NCI-H526 (cell line): ENCODE measurements at places on chromosomes 2 and 18.

- DNase-seq = no peak
Measured at GRCh38 chr2:173010233-173010632, 65.4 kb upstream of the MAP3K20 start.

DNA sequence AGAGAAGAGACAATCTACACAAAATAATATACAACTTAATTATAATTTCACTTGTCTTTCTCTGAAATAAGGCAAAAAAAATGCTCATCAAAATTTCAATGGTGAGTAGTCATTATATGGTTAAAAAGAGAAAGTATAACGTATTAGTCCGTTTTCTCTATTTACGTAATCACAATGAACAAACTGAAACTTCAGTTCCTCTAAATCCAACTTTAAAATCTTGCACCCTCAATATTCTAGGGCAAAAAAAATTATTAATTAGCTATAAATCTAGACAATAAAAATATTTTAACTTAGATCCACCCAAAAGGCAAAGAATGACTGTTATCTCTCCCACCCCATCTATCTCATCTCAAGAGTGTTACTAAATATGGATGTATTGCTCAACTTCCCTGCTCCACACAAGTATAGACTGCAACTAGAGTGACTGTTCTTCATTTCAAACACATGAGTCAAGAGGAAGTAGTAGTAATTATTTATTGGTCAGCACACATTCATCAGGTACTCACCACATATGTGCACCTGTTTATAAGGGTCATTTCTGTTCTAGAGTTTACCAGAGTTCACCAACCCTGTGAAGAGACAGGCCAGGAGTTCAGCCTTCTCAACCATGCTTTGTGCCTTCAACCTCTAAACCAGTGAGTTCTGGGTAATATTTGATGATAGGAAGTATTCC is 36.4 kb downstream of the STK39 start:
- DNase-seq = no peak

- DNase-seq = no peak
Measured at GRCh38 chr2:176781570-176782217, 430.9 kb upstream of the HNRNPA3 start.

DNA sequence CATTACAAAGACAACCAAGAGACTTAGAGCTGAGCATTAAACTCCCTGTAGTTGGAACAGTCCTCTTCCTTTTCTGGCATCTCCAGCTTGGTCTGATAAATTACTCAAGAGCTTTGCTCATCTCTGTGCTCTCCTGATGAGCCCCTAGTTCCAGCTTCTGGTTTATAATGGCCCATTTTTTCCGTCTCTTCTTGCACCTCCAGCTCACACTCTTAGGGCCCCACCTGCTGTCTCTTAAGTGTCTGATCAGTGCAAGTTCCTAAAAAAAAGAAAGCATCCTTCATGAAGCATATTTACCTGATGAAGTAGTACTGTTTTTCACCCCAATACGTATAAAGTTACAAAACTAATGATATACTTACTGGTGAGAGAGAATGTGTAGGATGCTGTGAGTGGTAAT is 822.9 kb downstream of the RNF144A start:
- no peak for DNase-seq

GRCh38 chr18:76875390-76876325 is 53.3 kb downstream of the ZNF236 start:
- DNase-seq = peak; percentile 77

DNA sequence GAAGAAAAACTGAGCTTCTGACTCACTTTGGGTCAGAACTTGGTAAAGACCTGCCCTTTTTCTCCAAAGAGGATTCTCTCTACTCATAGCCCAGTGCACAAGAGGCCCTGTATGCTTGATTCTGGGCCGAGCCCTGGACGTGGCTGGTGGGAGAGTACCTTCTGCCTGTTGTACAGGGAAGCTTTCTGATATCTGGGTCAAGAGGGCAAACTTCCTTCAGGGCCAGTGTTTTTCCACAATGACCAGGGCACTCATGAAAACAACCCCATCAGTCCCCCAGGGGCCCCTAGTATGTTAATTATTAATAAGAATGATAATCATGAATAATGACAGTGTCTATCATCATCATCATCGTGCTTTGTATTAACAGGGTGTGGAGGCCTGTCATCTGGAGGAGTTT is 90.0 kb downstream of the TGFA start:
- DNase-seq = no peak

- DNase-seq = no peak
Measured at GRCh38 chr2:139613264-139613663, 833.1 kb upstream of the NXPH2 start.

DNA sequence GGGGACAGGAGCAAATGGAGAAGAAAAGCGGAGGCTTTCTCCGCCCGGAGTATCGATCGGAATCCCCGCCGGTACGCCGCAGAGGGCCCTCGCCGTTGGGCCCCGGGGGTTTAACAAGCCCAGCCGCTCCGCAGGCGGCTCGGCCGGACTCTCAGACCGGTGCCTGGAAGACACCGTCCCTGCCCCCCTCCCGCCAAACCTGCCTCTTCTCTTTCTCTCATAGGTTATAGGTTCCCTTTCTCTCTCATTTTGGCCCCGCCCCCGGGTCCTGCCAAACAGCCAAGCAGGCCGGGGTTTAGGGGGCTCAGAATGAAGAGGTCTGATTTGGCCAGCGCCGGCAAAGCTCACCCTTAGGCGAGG is 4.4 kb downstream of the ONECUT2 start:
- no peak for DNase-seq

- no peak for DNase-seq
Measured at GRCh38 chr2:168462543-168463045, 6.5 kb downstream of the CERS6 start.

- DNase-seq = peak; percentile 55
Measured at GRCh38 chr2:170714381-170715061, 616 bp upstream of the SP5 start.

DNA sequence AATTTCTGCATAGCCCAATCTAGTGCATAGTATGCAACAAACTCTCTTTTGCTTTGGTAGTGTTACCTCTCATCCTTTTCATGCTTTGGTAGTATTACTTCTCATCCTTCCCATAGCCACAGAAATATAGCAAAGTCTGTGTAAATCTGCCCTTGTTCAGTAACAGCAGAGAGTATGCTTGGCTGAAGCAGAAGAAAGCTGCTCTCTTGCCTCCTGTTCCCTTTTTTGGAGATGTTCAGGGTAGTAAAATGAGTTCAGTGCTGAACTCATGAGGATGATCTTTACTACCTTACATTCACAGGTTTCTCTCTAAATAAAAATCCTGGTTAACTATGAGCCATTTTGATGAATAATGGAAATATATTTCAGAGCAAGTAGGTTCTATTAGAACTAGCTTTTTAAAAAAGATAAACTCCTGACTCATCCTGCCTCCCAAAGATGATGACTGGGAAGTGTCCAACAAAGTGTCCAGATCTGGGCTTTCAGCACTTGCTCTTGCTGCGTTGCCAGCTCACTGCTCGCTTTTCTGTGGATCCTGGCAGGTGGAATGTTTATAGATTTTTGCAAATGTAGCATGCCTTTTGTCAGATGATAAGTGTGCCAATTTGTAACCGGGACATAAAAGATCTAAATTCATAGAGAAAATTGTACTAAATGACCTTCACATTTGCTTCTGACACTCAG is 29.4 kb upstream of the CHMP3 start:
- DNase-seq = no peak

GRCh38 chr18:36411745-36412168 is 114.2 kb downstream of the FHOD3 start:
- DNase-seq = no peak

DNA sequence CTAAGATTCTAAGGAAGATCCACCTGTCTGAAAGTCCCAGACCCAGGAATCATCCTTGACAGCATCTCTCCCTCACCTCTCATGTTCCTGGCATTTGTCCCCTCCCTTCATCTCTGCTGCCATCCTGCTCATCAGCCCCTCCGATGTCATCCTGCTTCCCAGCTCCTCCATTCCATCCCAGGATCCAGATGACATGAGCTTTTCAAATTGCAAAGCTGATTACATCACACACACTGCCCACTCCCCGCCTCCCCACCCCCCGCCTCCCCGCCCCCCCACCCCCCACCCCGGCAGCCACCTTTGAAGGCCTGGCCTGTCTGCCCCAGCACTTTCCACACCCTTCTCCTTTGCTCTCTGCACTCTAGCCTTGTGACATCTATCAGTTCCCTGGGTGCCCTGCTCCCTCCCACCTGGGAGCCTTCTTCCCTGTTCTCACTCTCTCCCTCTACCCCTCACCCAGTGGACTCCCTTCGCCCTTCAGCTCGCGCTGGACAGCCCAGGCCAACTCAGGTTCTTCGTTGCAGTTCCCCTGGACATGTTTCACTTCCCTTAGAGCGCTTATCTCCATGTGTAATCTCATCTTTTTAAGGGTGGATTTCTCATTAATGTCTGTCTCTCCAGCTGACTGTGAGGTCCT is 61.6 kb downstream of the DNMT3A start:
- DNase-seq = no peak

DNA sequence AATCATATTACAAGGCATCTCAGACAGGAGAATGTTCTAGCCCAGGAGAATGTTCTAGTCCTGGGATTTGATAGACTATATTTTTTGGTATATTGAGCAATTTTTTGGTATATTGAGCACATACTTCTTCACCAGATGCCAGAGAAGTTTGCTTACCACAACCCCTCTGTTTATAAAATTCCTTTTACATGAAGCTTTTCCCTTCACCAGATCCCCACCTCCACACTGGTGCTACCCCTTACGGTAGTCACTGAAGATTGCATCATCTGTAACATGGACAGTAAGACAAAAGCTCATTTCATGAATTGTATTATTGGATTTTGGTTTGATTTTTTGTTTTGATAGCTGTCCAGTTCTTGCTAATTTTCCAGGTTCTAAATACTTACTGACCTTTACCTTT is 7.2 kb upstream of the HNMT start:
- DNase-seq = no peak

GRCh38 chr2:118296663-118297062 is 208.4 kb downstream of the INSIG2 start:
- no peak for DNase-seq

DNA sequence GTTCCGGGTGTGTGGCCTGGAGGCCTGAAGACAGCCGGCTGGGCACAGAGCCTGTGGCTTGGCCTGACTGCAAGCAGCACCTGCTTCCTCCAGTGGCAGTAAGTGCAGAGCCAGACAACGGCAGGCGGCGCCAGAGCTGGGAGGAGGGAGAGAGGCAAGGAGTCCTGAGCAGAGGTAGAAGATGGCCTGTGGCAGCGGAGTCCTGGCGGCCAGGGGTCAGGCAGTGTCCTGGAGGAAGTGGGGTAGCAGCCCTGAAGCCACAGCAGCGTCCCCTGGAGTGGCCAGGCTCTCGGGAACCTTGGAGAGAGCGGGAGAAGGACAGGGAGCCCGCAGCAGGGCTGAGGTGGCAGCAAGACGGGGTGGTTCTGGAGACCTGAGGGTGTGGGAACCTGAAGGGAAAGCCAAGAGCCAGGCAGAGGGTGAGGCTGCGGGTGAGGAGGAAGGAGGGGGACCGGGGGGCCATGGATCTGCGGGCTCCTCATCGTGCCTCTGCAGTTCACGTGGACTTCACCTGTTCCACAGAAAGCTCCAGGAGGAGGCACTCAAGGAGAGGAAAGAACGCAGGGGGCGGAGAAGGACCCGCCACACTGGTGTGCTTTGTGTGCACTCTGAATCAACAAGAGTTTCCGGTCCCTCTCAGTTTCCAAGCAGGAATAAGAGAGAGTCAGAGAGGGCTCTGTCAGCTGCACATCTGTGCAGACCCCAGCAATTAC is 85.9 kb downstream of the USP40 start:
- DNase-seq = peak; percentile 30

DNA sequence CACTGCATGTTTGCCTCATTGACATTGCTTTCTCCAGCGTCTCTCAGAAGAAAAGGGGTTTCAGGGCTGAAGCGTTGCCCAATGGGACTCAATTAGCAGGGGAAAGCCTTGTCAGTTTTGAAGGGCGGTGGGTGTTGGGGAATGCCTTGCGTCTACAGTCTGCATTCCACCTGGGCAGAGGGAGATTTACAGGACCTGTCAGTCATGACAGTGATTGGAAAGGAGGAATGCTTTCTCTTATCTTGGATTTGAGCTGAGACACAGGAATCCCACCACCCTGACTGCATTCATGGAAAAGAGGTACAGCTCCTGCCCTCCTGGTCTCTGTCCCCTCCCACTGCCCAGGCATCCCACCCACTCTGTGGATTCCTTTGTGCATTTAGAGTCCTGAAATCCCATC is 123.9 kb downstream of the ACKR3 start:
- no peak for DNase-seq

DNA sequence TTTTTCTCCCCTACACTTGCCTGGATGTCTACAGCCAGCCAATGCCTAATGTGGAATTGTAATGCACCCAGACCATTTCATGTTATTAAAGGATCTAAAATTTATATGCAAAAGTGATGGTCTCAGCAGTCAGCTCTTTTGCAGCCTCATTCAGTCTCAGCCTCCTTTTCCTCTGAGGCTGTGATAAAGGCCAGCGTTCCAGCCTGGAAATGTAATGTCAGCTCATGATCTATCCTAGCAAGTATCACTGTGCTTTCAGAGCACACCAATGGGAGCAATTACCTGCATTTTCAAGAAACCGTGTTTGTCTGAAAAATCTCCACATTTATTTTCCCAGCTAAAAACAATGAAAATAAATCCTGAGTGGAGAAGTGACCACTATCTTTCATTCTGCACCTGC is 274.6 kb downstream of the CDH20 start:
- no peak for DNase-seq

- DNase-seq = no peak
Measured at GRCh38 chr2:26380281-26380680, 21.4 kb upstream of the DRC1 start.

GRCh38 chr2:30645081-30645744 is 162.0 kb downstream of the CAPN13 start:
- DNase-seq = no peak

DNA sequence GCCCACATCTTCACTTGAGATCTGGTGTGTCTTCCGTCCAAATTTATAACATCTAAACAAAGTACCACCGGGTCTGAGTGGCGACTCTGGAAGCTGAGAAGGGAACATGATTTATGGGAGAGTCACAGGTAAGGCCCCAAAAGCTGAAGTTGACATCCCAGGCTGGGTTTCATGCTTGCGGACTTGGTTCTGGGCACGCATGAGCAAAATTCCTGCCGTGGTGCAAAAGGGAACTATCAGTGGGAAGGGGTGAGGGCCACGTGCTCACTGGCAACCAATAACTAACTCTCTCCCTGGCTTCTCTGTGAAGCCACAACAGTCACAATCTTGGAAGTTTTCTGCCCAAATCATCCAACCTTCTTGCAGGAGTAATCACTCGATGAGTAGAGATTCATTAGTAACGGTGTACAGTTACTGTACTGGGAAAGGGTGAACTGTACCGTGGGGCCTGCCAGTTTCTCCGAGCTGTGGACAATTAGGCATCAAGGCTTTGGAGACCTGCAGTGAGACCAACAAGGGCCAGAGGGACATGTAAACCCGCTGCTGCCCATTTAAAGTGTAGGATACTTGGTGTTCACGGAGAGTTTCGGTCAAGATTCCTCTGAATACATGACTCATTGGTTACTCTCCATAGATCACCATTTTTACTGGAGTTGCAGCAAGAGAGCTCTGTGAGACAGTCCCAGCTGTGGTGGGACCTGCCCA is 69.4 kb upstream of the ASB18 start:
- no peak for DNase-seq

DNA sequence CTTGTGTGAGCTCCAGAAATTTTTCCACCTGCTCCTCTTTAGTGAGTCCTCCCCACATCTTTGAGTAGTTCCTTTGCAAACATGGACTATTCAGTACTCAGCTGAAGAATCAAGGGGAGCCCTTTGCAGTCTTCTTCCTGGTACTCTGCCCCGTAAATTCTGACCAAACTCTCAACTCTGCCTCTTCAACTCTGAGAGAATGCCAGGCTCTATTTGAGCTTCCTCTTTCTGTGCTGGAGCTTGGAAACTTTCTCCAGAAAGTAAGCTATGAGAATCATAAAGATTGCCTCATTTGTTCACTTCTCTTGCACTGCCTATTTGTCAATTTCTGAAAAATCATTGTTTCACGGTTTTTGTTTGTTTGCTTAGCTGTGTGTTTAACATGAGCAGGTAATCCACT is 7.4 kb upstream of the STAT4 start:
- no peak for DNase-seq
